ENCODE measurements at places on chromosomes 1 and 21.

DNA sequence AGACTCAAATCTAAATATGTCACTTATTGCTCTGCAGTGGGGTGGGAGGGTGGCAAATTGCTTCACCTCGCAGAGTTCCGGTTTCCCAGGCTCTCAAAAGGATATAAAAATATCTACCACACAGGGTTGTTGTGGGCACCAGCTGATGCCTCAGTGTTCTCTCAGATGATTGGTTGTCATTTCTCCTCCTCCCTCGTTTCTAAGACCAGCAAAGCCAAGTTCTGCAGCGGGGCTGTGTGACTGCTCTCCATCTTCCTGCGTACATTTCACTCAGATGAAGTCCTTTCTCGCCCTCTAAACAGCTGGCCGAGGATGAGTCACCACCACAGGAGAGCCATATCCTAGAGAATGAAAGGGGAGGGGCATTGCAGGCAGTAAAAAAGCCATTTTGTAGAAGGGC, 35.0 kb upstream of the VWA5B1 start:
- DNase-seq = no peak

GRCh38 chr1:104019675-104020049, 270.0 kb downstream of the AMY1C start:
- DNase-seq = no peak

GRCh38 chr1:79827446-79827845, 820.9 kb upstream of the ADGRL4 start:
- no peak for DNase-seq

DNA sequence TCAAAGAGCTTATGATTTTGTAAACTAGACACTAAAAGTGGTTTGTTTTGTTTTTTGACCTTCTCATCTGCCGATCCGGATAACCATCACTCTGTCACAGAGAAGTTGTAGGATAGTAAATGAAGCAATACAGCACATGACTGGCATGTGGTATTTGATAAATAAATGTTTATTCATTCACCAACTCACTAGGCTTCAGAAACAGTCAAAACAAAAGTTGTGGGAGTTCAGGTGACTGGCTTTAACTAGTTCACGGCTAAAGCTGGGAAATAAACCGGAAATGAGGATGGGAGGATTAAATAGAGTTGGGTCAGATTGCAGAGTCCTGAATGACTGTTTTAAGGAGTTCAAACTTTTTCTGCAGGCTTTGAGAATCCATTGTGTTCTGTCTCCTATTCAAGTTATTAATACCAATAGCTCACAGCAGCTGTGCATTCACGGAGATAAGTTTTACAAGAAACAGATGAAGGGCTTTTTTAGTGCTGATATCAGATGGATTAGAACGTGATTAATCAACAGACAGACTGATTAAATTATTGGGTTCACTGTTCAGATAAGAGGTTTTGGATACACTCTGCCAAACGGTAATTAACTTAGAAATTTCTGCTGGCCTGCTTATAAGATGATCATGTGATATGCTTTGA, 463.3 kb downstream of the DPYD start:
- DNase-seq = no peak

DNA sequence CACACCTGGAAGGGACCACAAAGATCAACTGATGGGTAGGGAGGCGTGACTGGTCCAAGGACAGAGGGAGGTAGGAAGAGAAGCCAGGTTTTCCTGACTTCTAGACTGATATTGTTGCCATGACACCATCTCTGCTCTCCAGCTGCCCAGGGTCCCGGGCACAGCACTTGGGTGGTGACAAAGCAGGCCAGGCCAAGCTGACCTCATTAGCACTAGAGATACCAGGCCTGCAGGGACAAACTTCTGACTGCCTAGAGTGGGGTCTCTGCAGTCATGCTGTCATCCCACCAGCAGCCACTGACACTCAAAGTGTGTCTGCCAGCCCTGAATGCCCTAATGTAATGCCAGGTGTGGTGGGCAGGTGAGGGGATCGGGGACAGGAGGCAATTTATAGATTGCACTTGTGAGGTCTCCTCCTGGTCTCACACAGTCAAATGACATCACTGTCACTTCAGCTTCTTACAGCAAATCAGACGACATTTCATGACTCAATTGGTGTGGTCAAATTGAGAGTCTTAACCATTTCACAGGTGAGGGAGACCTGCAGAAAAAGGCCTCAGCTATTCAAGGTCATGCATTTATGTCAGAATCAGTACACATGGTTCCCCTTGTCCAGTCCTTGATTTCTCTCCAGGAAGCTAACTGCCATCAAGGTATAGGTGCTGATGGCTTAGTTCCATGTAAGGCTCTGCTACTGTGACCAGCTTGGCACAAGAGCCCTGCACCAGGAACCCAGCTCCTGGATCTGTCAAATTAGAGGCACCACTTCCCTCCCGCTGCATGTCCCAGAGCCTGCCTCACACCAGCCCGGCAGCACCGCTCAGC, 2.7 kb downstream of the SLC9A1 start:
- no peak for DNase-seq
